ENCODE measurements at places on chromosomes 5 and 9.

- no peak for DNase-seq
Observed at GRCh38 chr5:158552241-158552640, 547.5 kb downstream of the EBF1 start.

GRCh38 chr9:75372499-75373268 is 284.4 kb downstream of the OSTF1 start:
- no peak for DNase-seq

GRCh38 chr9:13716090-13716489 is 436.6 kb upstream of the MPDZ start:
- no peak for DNase-seq

GRCh38 chr5:39946356-39947045 is 521.7 kb upstream of the DAB2 start:
- DNase-seq = no peak

DNA sequence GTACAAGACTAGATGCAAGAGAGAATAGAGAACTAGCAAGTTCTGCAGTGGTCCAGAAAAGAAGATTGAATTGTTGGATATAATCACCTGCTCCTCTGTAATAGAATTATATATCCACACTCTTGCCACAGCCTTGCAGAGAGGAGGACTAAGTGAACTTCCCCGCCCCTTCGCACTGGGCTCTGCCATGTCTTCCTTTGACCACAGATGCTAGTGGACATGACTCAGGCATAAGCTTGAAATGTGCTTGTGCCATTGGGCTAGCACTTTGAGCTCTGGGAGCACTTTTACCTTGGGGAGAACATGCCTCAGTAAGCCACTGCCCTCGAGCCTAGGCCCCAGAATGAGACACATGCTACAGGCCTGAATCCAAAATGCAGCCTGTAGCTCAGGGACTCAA is 113.5 kb upstream of the RASA1 start:
- DNase-seq = no peak

- no peak for DNase-seq
Observed at GRCh38 chr9:8677741-8678140, 878.2 kb upstream of the DMAC1 start.

- DNase-seq = no peak
Observed at GRCh38 chr5:95628933-95629332, 9.0 kb downstream of the GPR150 start.

- no peak for DNase-seq
Observed at GRCh38 chr9:16595227-16595626, 275.2 kb downstream of the BNC2 start.

DNA sequence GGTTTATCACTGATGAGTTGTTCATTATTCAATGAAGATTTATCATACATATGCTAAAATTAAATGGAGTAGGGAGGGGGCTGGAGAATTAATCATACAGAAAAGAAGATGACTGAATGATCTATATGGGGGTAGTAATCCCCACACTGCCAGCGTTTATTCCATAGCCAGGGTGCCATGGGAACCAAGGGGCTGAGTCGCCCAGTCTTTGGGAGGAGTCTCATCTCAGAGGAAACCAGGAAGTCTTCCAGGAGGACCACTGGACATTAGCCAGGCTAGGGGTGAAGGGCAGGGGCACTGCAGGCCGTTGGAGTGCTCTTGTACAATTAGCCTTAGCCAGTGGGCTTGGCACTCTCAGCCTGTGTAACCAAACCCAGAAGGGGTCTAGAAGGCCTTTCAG is 226.5 kb downstream of the ARL15 start:
- no peak for DNase-seq

- DNase-seq = no peak
Observed at GRCh38 chr9:81591791-81592190, 97.6 kb downstream of the TLE1 start.

DNA sequence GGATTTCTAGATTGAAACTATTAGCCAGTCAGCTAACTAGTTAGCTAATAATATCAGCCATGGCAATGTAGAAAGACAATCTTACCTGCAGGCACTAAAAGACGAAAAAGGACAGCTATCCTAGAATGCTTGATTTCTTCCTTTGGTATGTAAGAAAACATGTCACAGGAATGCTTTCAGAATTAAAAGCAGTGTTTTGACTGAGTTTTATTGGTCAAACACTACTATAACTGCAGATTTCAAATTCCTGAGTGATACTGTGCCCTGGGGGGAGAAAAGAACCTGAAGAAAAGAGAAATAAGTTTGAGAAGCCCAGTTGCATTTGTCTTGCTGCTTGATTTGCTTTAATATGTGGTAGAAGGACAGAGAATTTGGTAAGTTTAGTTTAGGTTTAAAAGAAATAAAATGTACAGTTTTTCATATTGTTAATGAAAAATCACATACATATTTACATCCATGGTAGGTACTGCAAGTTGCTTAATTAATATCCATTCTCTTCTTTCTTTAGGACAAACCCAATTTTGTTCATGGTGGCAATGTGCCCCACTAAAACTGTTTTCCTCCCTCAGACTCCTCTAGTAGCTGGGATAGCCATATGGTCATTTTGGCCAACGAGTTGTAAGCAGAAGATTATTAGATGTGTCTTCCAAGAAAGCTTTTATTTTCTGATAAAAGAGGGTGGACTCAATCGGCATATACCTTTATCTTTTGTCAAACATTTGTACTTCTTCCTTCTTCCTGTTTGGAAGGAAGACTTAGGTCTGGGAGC is 4.3 kb upstream of the FAM169A start:
- DNase-seq = no peak

DNA sequence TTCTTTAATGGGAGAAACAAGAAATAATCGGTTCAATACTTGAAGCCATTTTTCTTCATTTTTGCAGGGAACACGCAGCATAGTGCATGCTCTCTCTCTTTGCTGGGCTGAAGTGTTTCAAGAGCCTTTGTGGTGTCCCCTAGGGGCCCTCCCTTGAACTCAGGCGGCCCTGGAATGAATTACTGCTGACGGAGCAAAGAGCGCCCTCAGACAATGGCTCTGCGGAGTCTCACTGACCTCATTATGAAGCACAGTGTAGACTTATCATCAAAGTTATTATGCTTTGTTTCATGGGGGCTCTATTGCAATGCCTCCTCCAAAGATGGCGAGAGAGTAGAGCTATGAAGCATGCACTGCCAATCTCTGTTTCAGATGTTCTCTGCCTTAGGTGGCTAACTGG is 64.8 kb upstream of the ADCY2 start:
- DNase-seq = no peak

GRCh38 chr9:38227656-38228055 is 158.6 kb upstream of the SHB start:
- no peak for DNase-seq

DNA sequence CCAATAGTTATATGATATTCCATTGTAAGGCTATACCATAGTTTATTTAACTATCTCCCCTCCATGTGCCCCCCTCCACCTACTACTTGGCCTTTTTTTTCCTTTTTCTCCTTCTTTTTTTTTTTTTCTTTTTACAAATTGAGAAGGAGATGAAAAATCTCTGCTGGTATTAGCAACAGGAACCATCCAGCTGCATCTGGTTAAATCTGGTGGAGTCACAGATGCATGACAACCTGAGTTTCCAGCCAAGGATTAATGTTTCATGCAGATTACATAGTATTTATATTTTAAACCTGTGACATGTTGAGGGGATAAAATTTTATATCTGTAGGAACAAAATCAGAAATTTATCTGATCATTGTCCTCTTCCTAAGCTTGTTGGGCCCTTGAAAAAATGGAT is 128.5 kb upstream of the IQGAP2 start:
- DNase-seq = no peak

- DNase-seq = no peak
Observed at GRCh38 chr9:87020169-87020950, 73.1 kb upstream of the GAS1 start.

DNA sequence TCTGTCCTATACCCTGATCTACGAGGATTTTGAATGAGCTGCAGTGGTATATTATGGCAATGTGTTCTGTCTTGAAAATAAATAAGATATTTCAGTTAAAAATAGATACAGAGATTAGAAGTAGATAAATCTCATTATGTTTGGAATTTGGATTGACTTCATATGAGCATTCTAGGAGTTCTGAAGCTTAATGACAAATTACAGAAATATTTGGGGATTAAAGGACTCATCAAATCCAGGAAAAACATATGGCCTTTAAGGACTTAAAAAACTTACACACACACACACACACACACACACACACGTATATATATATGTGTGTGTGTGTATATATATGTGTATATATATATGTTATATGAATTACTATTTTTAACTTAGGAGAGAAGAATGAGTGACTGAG is 446.9 kb upstream of the CD180 start:
- DNase-seq = no peak

DNA sequence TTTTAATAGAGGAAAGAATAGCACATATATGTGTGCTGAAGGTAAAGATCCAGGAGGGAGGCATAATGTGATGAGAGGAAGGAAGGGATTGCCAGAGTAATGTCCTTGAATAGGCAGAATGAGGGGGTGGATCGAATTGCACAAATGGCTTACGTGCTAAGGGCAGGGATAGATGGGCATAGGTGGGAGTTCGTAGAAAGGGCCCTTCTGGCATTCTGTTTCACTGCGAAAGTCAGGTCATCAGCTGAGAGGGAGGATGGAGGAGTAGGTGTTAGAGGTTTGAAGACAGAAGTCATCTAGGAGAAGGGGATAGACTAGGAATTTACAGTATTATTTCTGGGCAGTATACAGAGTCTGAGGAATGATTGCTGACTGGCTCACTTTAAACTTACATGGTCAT is 32.1 kb downstream of the CNOT6 start:
- no peak for DNase-seq

GRCh38 chr9:138103111-138103848 is 225.7 kb downstream of the CACNA1B start:
- DNase-seq = no peak

- no peak for DNase-seq
Observed at GRCh38 chr5:138676556-138677193, 76.5 kb upstream of the CTNNA1 start.

DNA sequence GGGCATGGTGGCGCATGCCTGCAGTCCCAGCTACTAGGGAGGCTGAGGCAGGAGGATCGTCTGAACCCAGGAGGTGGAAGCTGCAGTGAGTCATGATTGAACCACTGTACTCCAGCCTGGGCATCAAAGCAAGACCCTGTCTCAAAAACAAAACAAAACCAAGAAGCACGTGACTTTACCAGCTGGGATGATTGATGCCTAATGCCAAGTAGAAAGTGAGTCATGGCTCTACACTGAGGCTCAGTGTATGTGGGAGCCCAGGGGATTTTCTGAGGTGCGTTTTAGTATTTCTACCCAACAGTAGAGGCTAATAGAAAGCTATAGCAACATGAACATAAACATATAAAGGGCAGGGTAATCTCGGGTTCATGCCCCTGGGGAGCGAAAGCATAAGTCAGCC is 13.9 kb upstream of the BRD3OS start:
- DNase-seq = no peak

Data from activated T-cell treated with anti-CD3 and anti-CD28 coated beads for 4 hours (primary cell).